SJSA1 (cell line): ENCODE measurements at places on chromosomes 13 and 19.
A peak's percentile ranks its signal among the peaks of the same experiment; 100 is the strongest.

DNA sequence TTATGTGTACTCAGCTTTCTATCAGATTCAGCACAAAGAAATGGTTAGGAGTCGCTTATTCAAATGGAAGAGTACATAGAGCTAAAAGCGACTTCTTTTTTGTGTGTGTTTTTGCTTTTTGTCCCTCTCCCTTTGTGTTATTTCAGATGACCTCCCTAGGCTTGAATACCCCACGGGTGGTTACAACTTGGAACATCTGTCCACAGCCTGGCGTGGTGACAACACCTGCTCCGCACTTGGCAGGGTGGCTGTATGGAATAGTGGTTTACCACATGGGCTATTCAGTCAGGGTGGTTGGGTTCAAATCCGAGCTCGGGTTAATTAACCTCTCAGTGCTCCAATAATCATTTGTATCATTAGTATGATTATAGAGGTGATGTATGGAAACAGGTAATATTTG lies 151.6 kb upstream of the FREM2 start:
- no peaks in the 10 kb centered on the region for H3K4me1 ChIP-seq
- no peak overlapping the region for H3K4me3 ChIP-seq
- no peaks in the 10 kb centered on the region for H3K36me3 ChIP-seq
- DNase-seq: no peak

DNA sequence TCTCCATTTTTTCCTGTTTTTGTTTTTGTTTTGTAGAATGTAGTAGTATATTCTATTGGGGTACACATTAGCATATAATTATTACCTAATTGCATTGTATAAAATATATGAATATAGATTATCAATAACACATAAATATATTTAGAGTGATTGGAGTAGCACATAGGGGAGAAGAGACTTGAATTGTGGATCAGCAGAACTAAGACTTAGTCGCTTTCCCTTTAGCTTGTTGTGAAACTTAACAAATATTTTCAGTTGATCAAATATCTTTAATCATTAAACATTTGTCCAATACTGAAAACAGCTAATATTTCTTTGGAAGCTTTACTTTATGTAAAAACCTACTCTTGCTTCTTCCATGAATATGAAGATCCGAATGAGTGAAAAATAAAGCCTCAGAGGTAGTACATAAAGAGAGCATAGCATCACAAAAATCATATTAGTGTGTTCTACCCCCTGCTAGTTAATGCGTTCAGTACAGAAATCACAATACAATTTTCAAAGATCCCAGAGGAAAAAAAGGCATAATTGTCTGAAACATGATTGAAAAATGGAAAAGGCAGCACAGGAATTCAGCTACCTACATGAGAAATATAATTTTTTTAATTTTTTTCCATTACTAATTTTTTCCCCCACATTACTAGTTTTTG lies 1348.0 kb upstream of the PRR20A start:
- H3K36me3 ChIP-seq: no peaks in the 10 kb centered on the region
- H3K27me3 ChIP-seq: no peaks in the 10 kb centered on the region
- H3K27ac ChIP-seq: no peak overlapping the region
- H3K4me3 ChIP-seq: no peak overlapping the region
- no peak for DNase-seq

DNA sequence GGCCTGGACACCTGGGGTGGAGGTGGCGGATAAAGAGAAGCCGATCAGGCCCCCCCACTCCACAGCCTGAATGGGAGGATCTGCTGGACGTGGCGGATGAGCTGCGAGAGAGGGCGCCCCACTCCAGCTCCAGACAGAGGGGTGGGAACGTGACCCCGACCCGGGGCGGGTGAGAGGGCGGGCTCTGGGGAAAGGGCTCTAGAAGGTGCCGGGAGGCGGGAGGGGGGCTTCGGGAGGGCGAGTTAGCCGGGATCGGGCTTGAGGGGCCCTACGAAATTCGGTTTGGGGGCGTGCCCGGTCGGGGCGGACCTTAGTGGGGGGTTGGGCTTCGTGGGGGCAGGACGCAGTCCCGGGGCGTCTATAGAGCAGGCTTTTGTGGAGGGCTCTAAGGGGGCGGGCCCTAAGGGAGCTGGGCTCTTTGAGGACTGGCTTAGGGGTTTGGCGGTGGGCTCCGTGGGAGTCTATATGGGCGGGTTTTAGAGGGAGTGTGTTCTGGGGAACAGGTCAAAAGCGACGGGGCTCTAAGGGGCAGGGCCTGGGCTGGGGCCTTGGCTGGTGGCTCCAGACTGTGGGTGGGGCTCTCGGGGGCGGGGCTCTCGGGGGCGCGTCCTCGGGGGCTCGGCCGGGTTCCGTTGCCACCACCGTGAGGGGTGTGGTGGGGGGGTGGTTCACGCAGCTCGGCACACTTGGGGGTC lies 4.1 kb upstream of the NANOS3 start:
- H3K4me3 ChIP-seq: no peak overlapping the region
- no peaks in the 10 kb centered on the region for H3K36me3 ChIP-seq
- no peaks in the 10 kb centered on the region for H3K4me1 ChIP-seq
- no peak for DNase-seq

DNA sequence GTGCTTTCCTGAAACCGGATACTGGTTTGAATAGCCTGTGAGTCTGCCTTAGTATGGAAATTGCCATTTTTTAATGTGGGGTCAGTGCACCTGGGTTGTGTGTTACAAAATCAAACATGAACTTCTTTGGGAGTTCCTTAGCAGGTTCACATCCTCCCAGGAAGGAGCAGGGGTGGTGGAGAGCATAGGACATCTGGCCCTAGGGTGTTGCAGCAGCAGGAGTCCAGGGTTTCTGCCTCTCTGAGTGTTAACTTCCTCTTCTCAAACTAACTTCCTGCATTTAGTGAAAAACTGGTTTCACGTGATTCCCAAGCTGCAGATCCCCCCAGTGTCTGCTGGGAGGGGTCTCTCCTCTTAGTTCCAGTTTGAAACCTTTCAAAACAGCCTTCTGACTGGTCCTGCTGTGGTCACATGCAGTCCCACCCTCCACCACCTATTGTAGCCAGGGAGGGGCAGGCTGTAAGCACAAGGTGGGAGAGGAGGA lies 7.2 kb downstream of the RNASEH2B start:
- no peaks in the 10 kb centered on the region for H3K36me3 ChIP-seq
- no peak for DNase-seq
- peaks cover 22% of the 10 kb centered on the region for H3K4me1 ChIP-seq

DNA sequence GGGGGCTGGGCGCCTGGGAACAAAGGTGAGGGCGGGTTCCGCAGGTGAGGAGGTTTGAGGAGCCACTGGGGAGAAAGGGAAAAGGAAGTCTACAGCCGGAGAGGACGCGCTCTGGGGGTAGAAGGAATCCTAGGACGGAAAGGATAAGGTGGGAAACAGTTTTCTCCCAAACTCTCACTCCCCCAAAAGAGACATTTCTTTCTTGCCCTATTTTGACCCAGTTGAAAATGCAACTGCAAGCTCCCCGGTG lies 651 bp upstream of the POLR1D start:
- no peak overlapping the region for H3K27ac ChIP-seq
- peaks cover 6% of the 10 kb centered on the region for H3K4me1 ChIP-seq

- H3K36me3 ChIP-seq: no peaks in the 10 kb centered on the region
- no peak overlapping the region for H3K4me3 ChIP-seq
- DNase-seq: no peak
These were observed 221.3 kb upstream of the SLITRK6 start for GRCh38 chr13:86020351-86021002.

- no peaks in the 10 kb centered on the region for H3K36me3 ChIP-seq
- peaks cover 84% of the 10 kb centered on the region for H3K27me3 ChIP-seq
- DNase-seq: no peak
- H3K27ac ChIP-seq: no peak overlapping the region
These were observed 20.6 kb upstream of the TCF3 start for GRCh38 chr19:1672769-1673644.

DNA sequence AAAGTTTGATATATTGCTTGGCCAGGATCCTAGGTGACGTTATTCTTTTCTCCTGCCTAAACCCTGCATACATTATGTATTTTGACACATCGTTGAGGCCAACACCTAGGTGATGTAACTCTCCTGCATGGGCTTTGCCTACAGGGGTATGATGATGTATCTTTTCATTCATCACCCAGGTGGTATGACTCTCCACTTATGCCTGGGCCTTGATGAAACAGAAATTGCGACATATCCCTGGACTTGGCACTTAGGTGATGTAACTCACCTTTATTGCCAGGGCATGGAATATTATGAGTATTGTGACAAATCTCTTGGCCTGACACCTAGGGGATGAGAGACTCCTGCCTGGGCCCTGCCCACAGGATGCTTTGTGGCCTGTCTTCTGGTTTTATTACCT lies 18.5 kb upstream of the ZNF681 start:
- no peak for DNase-seq
- H3K27ac ChIP-seq: no peak overlapping the region
- H3K27me3 ChIP-seq: no peaks in the 10 kb centered on the region
- 0 out of 2 replicates have a peak, but pooled peaks cover 4% of the 10 kb centered on the region for H3K36me3 ChIP-seq
- H3K4me1 ChIP-seq: no peaks in the 10 kb centered on the region

- H3K36me3 ChIP-seq: no peaks in the 10 kb centered on the region
- H3K27ac ChIP-seq: no peak overlapping the region
- H3K4me3 ChIP-seq: no peak overlapping the region
- no peak for DNase-seq
- H3K4me1 ChIP-seq: no peaks in the 10 kb centered on the region; the same call in 1 of the 2 replicates
These were observed 52.8 kb downstream of the SERP2 start for GRCh38 chr13:44426461-44426860.

DNA sequence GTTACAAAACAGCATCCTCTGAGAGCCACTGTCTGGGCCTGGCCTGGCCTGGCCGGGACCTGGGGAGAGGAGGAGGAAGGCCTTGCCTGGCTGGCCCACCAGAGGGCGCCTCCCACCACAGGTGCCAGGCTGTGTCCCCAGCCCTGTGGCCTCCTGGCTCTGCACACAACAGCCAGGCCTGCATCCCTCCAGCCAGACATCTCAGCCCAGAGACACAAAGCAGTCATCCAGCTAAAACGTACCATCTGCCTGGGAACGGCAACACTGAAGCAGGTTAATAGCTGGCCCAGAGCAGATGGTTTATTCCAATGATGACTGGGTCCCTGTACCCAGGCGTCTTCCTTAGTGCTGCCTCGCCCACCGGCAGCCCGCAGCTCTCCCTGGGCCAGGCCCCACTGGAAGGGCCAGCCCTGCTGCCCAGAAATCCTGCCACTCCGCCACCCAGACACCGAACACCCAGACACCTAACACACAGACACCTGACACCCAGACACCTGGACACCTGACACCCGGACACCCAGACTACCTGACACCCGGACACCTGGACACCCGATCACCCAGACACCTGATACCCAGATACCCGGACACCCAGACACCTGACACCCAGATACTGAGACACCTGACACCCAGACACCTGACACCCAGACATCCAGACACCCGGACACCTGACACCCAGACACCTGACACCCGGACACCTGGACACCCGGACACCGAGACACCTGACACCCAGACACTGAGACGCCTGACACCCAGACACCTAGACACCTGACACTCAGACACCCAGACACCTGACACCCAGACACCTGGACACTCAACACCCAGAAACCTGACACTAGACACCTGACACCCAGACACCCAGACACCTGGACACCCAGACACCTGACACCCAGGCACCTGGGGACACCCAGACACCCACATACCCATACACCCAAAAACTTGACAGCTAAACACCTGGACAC lies 20.1 kb downstream of the C19orf12 start:
- H3K27me3 ChIP-seq: no peaks in the 10 kb centered on the region
- H3K4me3 ChIP-seq: no peak overlapping the region
- no peak overlapping the region for H3K27ac ChIP-seq
- H3K4me1 ChIP-seq: peaks cover 21% of the 10 kb centered on the region
- no peaks in the 10 kb centered on the region for H3K36me3 ChIP-seq
- DNase-seq: peak; percentile 80

- H3K36me3 ChIP-seq: no peaks in the 10 kb centered on the region
- H3K4me1 ChIP-seq: peaks cover 9% of the 10 kb centered on the region
- no peaks in the 10 kb centered on the region for H3K27me3 ChIP-seq
- no peak overlapping the region for H3K4me3 ChIP-seq
These were observed 15.0 kb downstream of the ZNF114 start for GRCh38 chr19:48284896-48285295.

DNA sequence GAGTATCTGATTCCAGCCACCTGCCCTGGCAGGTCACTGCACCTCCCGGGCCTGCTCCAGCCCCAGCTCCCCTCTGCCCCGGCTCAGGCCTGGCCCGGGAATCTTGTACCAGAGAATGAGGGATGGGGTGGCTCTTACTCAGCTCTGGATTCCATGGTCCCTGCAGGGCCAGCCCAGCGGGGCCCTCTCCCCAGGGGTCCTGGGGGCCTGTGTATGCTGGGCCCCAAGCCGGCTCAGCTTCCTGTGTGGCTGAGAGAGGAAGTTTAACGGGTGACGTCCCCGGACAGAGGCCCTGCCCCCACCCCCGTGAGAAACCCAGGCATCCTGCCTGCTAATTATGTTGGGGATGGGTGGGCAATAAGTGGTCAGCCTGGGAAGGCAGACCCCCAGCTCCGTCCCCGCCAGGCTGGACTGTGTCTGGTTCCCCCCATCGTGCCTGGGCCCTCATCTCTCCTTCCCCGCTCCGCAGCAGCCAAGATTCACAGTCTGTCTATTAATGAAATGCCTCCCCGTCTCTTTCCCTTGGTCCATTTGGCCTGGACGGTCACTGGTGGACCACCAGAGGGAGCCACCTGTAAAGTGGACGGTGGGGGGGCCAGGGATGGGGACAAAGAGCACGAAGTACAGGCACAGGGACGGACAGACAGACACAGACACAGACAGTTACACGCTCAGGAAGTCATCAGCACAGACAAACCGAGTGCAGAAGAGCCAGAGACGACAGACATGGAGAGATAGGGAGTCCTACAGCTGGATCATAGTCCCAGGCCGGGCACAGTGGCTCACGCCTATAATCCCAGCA lies at the start of gene DENND1C:
Gene DENND1C, minus strand, starts transcription at position 247 of the 802 bp plus-strand sequence. Its CDS starts 92 bp downstream, at position 155.
- H3K36me3 ChIP-seq: no peaks in the 10 kb centered on the region
- no peak within 1 kb of the TSS for H3K4me3 ChIP-seq
- peaks cover 27% of the 10 kb centered on the region for H3K27me3 ChIP-seq
- no peaks in the 10 kb centered on the region for H3K4me1 ChIP-seq

- peak within 1 kb of the TSS; percentile 70 for H3K4me3 ChIP-seq
- peaks cover 34% of the 10 kb centered on the region for H3K36me3 ChIP-seq
- H3K4me1 ChIP-seq: peaks cover 15% of the 10 kb centered on the region
- peak within 1 kb of the TSS; percentile 94 for H3K27ac ChIP-seq
- no peak for DNase-seq
- H3K27me3 ChIP-seq: no peaks in the 10 kb centered on the region
These were observed at the start of gene SCGB2B2 for GRCh38 chr19:34676697-34677385. Gene SCGB2B2 (minus strand): TSS chr19:34677159. CDS start chr19:34594563, 82,596 bp downstream.

- H3K4me1 ChIP-seq: no peaks in the 10 kb centered on the region
- no peaks in the 10 kb centered on the region for H3K36me3 ChIP-seq
- H3K4me3 ChIP-seq: no peak overlapping the region
- no peak overlapping the region for H3K27ac ChIP-seq
- no peak for DNase-seq
These were observed 483.2 kb downstream of the EFNB2 start for GRCh38 chr13:106052200-106052767.
